Stimulated activated naive CD8-positive, alpha-beta T cell treated with anti-CD3 and anti-CD28 coated beads, Interleukin-15, amount 100 ng/mL, for 72 hours (primary cell): ENCODE measurements at places on chromosomes 11 and 22.

DNA sequence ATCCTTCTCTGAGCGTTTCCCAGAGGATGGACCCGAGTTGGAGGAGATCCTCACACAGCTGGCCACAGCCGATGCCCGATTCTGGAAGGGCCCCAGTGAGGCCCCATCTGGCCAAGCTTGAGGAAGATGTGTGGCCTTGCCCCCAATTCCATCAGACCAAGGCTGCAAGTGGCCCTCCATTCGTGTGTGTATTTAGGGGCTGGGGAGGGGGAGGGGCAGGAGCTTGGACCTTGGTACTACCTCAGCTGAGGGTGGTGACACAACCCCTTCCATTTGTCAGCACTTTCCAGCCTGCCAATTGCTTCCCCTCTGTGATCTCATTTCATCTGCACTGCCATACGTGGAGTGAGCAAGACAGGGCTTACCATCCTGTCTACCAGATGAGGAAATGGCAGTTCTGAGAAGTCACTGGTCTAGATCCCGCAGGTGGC is 1.3 kb upstream of the BBS1 start:
- DNase-seq: no peak

DNA sequence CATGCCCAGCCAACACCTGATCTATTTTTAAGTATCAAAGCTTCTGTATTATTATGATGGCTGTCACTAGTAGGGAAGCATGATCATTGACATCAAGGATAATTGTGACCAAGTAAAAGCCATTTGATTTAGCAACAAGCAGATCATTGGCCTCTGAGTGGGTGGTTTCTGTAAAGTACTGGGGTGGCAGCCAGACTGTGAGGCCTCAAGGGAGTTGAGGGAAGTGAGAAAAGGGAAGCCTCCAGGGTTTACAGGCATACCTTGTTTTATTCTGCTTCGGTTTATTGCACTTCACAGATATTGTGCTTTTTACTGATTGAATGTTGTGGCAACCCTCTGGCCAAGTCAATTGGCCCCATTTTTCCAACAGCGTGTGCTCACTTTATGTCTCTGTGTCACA is 60.1 kb downstream of the PRR5L start:
- no peak for DNase-seq

DNA sequence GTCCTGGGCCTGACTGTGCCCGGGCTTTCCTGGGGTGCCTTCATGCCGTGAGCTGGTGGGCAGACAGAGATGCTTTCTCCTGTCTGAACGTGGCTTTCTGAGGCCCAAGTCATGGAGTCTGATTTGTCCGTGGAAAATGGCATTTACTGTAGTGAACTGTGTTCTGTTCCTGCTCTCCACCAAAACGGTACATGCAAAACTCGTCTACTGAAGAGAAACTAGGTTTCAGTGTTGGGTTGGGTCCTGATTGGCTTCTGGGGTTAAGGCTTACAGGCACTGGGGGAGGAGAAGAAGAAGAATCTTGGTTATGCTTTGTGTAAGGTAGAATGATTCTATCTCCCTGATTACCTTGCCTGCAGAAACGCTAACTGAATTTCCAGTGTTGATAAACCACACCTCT is 541.7 kb downstream of the NTM start:
- DNase-seq: no peak

- no peak for DNase-seq
Observed at GRCh38 chr11:15971215-15971546, 385.2 kb downstream of the SOX6 start.

- DNase-seq: no peak
Observed at GRCh38 chr11:116231543-116231942, 541.2 kb downstream of the BUD13 start.

DNA sequence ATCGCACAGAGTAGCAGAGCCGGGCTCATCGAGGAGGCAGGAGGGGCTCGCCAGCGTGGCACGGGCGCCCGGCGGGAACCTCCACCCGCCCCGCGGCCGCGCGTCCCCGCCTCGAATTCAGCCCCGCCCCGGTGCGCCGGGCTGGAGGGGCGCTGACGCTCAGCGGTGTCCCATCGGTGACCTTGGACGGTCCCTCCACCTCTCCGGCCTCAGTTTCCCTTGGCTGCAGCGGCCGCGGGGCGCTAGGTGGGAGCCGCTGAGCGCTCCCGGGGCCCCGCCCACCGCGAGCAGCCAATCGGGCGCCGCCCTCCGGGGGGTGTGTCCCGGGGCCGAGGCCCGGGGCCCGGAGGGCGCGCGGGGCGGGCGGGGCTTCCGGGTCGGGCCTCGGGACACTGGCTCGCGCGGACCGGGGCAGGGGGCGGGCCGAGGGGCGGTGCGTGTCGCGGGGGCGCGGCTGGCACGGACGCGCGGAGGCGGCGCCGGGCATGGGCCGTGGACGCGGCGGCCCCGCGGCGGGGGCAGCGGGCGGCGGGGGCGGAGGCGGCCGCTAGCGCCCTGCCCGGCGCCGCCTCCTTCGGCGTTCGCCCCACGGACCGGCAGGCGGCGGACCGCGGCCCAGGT is at the start of gene PPARA:
Gene PPARA, plus strand, starts transcription at position 493 of the 621 bp plus-strand sequence. CDS start 47,858 bp downstream, outside the sequence.
- DNase-seq: peak; percentile 80

DNA sequence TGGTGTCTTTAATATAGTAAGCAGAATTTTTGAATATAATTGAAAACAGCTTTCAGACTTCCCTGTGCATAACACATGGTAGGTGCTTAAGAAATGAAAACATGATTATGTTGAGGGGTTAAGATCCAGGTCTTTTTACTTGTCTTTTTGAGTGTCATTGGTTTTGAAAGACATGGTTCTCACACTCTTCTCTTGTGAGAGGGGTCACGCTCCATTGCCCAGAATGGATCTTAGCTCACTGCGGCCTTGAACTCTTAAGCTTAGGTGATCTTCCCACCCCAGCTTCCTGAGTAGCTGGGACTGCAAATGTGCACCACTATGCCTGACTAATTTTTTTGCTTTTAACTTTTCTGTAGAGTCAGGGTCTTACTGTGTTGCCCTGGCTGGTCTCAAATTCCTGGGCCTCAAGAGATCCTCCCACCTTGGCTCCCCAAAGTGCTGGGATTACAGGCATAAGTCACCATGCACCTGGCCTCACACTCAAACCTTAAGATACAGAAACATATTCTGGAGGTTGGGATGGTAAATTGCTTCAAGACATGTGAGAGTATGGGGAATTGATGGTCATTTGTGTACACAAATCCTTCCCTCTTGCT is 1.4 kb downstream of the SPCS2 start:
- DNase-seq: no peak

DNA sequence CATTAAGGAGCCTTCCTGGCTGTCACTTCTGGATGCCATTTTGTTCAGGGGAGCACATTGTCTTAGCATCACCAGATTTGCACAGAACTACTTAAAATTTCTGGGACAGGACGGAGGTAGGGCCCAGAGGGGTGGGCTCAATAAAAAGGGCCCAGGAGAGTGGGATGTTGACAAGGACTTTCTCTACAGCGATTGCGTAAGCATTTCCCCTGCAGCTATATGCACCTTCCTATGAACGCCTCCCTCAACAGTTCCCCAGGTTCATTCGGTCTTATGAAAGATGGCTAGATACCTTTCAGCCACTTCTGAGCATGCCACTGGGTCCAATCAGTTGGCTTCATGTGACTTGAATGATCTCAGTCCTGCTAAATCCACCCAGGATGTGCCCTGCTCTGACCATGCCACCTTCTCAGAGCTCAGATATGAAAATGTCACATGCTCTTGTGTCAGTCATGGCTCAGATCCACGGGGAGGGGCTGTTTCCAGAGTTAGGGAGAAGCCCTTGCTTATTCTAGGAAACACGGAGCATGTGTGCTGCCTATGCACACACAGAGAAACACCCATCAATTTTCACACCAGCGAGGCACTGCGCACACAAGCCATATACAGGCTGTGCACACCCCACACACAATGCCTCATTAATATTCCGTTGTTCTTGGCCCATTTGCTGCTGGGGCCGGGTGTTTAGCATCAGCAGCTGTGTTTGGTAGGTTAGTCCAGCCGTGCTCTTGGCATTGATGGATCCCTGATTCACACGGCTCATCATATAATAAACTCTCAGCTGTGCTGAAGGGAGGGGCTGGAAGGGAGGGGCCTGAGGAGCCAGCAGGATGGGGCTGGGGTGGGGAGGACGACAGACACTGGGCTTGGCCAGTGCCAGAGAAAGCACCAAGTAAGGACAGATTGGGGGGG is 52.5 kb upstream of the NNMT start:
- DNase-seq: no peak

DNA sequence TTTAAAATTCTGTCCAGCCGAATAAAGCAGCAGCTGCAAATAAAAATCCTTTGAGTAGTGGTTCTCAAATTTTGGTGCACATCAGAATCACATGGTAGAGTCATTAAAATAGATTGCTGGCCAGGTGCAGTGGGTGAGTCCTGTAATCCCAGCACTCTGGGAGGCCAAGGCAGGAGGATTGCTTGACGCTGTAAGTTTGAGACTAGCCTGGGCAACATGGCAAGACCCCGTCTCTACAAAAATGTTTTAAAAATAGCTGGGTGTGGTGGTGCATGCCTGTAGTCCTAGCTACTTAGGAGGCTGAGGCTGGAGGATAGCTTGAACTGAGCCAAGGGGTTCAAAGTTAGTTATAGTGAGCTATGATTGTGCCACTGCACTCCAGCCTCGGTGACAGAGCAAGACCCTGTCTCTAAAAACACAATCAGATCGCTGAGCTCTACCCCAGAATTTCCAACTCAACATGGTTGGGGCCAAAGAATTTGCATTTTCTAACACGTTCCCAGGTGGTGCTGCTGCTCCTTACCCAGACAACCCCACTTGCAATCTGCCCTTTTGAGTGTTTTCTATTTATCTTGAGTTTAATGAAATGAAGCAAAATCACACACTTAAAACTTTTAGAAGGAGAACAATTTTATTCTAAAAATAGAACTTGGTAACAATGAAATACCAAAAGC is 48.8 kb downstream of the BIRC2 start:
- DNase-seq: no peak

- no peak for DNase-seq
Observed at GRCh38 chr22:44409974-44410316, 88.1 kb downstream of the RTL6 start.

DNA sequence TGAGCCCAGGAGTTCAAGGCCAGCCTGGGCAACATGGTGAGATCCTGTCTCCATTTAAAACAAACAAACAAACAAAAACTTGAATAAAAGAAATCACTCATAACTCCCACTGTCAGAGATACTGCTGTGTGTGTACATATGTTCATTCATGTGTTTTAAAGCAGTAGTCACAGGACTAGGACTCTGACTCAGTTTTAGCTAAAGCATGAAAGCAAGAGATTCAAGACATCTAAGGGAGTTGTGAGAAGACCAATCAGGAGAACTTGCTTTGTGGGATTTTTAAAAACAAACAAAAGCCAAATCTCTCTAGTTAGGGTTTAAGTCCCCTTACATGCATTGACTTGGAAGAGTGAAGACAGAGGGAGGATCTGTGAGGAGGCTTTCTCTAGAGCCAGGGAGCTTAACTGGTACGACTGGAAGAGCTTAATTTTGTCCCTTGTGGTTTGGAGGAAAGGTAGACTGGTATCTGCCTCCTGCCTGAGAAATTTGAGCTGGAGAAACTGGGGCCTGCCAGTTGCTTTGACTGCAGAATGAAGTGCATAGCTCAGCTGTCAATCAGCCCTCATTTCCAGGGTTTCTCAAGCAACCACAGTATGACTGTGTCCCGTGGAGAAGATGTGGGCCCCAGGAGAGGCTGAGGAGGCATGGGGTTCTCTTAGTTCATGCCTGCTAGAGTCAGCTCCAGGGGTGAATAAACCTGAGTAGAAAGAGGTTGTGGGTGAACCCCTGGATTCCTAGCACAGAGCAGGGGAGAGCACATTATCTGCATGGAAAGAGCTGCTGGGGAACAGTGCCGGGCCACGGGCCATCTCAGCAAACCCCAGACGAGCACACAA is 30.6 kb downstream of the EXPH5 start:
- no peak for DNase-seq

DNA sequence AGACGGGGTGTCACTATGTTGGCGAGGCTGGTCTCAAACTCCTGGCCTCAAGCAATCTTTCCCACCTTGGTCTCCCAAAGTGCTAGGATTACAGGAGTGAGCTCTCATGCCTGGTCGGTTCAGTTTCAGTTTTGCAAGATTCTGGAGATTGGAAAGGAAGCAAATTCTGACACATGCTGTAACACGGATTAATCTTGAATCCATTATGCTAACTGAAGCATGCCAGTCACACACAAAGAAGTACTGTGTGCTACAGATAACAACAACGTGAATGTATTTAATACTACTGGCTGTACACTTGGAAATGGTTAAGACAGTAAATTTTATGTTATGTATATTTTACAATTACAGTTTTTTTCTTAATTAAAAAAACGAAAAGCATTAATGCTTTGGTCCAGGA is 107.6 kb downstream of the MED15 start:
- DNase-seq: no peak
